Activated naive CD8-positive, alpha-beta T cell treated with anti-CD3 and anti-CD28 coated beads, Interleukin-2, amount 50 U/mL, for 24 hours (primary cell): ENCODE measurements at places on chromosomes 7 and 10.

DNA sequence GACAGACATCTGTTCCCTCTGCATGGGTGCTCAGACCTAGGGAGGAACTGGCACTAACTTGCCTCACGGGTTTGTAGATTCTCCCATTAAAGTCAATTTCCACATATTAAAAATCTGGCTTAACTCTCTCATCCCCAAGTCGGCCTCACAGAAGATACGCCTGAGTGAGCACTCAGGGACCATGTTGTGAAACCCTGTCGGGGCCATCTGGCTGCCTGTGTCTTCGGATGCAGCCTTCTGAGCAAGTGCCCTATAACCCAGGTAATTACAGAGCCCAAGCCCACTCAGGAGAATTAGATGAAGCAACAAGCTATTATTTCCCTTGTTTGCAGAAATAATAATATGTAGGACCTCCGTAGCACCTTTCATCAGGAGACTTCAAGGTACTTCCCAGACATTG is 219.3 kb upstream of the GLI3 start:
- no peak for DNase-seq

DNA sequence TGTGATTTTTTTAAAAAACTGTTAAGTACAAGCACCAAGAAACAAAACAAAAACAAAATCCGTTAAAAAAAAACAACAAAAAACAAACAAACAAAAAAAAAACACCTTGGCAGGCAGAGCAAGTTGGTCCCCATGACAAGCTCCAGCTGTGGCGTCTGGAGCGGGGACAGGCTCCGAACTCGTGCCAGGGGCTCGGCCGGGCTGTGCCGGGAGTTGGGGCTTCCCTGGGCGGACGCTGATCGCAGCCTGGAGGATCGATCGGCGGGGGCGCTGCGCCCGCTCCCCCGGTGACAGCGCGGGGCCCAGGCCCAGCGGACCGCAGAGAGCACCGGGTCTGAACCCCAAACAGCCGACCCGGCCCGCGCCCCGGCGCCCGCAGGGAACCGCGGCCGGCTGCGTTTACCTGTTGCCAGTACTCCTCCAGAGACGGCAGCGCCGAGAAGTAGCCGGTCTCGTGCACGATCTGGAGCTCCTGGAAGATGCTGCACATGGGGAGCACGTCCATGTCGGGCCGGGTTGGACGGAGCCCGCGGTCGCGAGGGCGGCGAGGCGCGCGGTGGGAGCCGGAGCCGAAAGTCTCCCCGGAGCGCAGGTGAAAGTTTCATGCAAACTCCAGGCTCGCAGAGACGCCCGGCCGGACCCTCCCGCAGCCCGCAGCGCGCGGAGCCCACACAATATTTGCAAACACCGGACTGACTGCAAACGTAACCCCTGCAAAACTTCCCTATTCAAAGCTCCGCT is at the start of gene KLF6:
Gene KLF6 (minus strand): TSS at position 700 of the 741 bp plus-strand sequence. CDS start 195 bp downstream, at position 505.
- peak; percentile 55 for DNase-seq

GRCh38 chr10:124731551-124731950 is 12.6 kb downstream of the FAM53B start:
- DNase-seq = no peak

DNA sequence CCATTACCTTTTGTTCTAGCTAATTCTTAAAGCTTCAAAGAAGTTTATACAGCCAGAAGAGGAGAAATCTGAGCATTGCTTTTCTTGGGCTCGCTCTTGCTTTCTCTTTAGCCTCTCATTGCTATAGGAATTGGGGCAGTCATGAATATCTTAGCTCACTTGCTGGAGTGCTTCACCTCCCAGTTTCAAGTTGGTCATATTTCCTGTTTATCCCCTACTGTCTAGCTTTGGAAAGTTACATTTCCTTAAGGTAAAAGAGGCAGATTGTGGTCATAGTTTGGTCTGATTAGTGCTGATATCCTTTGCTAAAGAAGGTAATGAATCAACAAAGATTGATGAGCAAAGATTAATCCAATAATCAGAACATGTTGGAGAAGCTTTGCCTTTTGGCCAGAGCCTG is 77.7 kb upstream of the GLI3 start:
- DNase-seq = no peak

DNA sequence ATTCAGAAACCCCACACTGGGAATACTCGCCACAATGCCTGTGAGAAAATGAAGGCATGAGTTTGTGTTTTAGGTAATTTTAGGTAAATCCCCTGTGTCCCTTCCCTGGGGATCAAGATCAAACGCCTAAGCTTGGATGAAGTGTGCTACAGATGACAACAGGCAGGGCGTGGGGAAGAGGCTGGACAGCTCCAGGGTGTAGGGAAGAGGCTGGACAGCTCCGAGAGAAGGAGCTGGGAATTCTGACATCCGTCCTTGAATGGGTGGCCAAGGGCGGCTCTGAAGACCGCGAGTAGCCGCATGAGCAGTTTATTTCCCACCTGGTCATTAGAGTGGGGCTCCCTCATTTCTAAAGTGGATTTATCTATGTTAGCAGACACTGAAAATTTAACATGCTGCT is 109.7 kb downstream of the RAMP3 start:
- no peak for DNase-seq

DNA sequence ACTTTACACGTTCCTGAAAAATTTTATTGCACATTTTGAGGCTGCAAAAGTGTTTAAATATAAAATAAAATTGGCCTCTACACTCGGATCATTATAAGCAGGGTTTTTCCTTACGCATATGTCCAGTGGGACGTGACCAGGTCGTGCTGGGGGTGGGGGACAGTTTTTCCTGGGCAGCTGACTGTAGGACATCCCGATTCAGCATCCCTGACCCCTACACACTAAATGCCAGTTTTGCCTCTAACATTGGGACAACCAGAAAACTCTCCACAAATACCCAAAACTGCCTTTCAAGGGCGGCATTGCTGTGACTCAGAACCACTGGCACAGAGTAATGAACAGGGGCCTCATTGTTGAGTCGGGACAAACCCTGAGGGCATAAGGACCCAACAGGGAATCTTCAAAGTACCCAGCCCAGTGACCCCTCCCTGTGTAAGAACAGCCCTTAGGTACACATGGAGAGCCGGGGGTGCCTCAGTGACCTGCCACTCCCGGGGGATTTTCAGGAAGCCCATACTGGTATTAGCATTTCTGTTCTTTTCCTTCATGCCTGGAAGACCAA is 170.6 kb downstream of the ARHGAP21 start:
- no peak for DNase-seq

GRCh38 chr10:7157091-7157490 is 253.7 kb downstream of the SFMBT2 start:
- no peak for DNase-seq

GRCh38 chr7:30468791-30469190 is 9.8 kb downstream of the NOD1 start:
- DNase-seq = no peak

- DNase-seq = no peak
Observed at GRCh38 chr7:32533276-32534029, 38.2 kb downstream of the AVL9 start.

DNA sequence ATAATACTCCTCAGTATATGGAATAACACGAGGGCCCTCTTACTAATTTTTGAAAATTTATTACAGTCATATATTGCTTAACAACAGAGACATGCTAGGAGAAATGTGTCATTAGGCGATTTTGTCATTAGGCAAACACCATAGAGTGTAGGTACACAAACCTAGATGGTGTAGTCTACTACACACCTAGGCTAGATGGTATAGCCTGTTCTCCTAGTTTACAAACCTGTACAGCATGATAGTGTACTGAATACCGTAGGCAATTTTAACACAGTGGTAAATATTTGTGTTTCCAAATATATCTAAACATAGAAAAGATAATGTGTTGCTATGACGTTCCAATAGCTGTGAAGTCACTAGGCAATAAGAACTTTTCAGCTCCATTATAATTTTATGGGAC is 12.8 kb downstream of the OR2F1 start:
- no peak for DNase-seq

DNA sequence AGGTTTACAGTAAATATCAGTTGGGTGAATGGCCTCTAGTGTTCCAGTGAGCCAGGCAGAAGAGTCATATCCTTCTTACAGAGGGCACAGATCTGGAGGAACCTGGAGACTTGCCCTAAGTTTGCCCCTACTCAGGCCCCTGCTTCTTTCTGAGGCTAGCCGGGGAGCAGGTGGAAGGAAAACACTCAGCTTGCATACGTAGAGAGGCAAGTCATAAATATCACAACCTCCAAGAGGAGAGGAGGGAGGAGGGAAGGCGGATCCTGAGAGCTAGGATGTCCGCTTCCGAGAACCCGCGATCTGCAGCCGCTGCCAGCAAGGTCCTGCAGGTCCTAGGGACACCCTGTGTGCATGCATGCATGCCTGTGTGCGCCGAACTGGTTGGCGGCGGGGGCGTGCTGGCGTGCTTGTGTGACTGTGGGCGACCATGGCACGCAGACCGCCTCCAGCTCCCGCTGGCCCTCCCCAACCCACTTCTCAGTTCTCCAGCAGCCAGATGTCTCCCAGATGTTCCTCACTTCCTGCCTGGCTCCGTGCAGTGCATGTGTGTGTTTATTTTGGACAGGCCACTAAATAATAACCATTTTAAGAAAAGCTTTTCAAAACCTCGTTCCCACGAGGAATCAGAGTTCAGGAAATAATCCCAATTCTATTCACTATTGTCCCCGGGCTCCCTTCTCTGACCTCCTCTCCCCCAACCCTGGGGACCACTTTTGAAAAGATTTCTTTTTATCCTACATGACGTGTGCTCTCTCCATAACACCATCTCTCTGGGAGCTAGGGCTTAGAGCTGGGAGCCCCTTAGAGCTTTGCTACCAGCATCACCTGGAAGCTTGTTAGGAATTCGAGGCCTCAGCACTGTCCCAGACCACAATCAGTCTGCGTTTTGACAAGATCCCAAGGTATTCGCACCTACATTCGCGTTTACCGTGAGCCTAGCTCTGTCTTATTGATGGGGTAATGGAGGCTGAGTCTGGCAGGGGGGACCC is 32.4 kb downstream of the UNC5B start:
- no peak for DNase-seq

- no peak for DNase-seq
Observed at GRCh38 chr10:131355056-131355455, 43.5 kb upstream of the TCERG1L start.

- no peak for DNase-seq
Observed at GRCh38 chr10:82922046-82922445, 1047.1 kb downstream of the NRG3 start.

GRCh38 chr7:35799846-35800717 is 775 bp upstream of the SEPTIN7 start:
- DNase-seq = peak; percentile 86

DNA sequence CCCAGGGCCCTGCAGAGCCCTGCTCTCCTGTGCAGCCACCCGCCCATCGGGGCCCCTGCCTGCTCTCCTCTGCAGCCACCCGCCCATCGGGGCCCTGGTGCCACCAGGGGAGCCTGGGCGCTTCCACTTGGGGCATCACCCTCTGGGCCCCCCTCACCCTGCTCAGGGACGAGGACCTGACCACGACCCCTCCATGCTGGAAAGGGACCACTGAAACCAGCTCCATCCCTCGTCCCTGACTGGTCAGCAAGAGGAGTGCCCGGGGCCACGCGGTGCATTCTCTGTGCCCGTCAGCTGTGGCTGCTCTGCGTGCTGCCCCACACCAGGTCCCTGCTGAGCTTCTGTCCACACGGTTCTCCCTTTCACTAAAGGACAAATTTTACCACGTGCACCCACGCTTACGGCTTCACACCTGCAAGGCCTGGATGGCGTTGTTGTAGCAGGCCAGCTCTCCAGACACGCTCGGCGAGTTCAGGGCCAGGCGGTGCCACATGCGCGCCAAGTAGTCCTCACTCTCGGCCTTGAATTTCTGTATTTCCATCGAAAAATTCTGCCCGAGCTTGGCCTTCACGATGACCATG is 57.6 kb downstream of the CFAP46 start:
- DNase-seq = no peak

- DNase-seq = no peak
Observed at GRCh38 chr7:854118-854775, 22.0 kb downstream of the SUN1 start.

DNA sequence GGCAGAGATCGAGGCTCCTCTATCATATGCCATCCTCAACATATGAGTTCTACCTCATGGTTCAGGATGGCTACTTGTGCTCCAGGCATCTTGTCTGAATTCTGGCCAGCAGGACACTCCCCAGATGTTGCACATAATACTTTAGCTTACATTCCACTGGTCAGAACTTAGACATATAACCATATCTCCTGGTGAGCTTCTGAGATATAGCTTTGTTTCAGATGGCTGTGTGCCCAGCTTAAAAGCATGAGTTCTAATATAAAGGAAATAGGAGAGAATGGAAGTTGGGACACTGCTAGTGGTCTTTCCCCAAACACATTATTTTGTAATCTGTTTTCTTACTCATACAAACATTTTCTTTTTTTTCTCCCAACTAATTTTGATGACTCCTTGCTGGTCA is 50.8 kb upstream of the IFRD1 start:
- no peak for DNase-seq

- no peak for DNase-seq
Observed at GRCh38 chr10:60372436-60372835, 17.2 kb downstream of the ANK3 start.

GRCh38 chr7:98551611-98552273 is 65.3 kb upstream of the NPTX2 start:
- no peak for DNase-seq

DNA sequence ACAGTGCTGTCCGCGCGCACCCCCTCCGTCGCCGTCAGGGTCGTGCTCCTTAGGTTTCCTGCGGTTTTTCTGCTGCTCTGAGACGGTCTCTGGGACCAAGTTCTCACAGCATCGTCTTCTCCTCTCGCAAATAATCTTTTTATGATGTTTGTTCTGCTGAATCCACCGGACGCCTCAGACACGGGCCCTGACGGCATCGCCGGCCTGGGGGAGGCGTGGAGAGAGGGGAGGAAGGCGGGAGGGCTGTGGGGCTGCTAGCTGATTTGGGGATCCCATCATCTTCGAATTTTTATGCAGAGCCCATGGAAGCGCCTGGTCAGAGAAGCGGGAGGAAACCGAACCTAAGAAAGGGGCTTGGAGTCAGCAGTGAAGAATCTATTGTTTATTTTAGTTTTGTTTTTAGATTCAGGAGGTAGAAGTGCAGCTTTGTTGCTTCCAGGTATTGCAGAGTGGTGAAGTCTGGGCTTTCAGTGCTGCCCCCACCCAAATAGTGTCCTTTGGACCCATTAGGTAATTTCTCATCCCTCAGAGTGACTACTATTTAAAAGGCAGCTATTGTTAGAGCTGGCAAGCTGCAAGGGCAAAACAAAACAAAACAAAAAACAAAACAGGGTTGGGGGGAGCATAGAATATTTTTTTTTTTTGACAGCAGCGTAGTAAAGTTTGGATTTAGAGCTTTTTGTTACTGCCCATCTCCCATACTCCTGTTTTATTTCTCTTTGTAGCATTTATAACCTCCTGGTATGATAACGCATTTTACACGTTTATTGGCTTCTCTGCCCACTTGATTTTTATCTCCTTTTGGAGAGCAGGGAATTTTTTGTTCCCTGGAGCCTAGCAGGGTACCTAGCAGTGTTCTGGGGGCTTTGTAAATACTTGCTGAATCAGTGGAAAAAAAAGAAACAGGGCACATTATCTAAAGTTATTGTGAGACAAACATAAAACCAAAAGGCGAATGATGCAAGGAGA is 92.6 kb downstream of the SPAG6 start:
- peak; percentile 62 for DNase-seq
